ENCODE measurements at places on chromosomes 13 and 19. TPM values are rescaled to one million over a fixed set of nuclear protein-coding genes. Genes with fewer than 3 reads are reported as not detected.

Gene ZNF470
- 1.4 TPM for total RNA-seq

Gene SIGLEC12
- total RNA-seq: not detected

Gene CEACAM4
- not detected for total RNA-seq

Gene WASF3
- 0.14 TPM for total RNA-seq

Gene TMEM143
- 5.3 TPM for total RNA-seq

Gene ZNF761
- total RNA-seq: 7.8 TPM

Gene KEAP1
- 52.5 TPM for total RNA-seq

Gene C19orf85
- total RNA-seq: not detected

Gene OR10H5
- not detected for total RNA-seq

Gene CEACAM3
- total RNA-seq: not detected
